Cortex of kidney (tissue), 1 donor: ENCODE measurements at places on chromosomes 5 and 9.

DNA sequence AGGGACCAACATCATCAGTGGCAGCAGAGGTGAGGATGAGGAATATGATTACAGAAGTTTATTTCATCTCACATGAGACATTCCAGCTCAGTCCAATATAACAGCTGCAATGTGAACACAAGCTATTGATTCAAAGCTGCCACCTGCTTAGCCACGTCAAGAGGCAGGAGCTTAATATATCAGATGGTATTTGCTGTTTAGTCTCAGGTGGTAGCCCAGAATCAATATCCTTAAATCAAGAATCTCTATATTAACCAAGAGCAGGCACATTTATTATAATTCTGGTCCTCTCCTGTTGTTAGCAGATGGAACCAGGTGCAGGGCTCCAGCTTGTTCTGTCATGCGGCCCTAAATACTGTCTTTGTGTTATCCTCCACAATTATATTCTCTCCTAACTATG, 431.6 kb downstream of the ICE1 start:
- no peak for DNase-seq

- no peak for DNase-seq
Measured at GRCh38 chr5:160054047-160054446, 45.1 kb downstream of the TTC1 start.

DNA sequence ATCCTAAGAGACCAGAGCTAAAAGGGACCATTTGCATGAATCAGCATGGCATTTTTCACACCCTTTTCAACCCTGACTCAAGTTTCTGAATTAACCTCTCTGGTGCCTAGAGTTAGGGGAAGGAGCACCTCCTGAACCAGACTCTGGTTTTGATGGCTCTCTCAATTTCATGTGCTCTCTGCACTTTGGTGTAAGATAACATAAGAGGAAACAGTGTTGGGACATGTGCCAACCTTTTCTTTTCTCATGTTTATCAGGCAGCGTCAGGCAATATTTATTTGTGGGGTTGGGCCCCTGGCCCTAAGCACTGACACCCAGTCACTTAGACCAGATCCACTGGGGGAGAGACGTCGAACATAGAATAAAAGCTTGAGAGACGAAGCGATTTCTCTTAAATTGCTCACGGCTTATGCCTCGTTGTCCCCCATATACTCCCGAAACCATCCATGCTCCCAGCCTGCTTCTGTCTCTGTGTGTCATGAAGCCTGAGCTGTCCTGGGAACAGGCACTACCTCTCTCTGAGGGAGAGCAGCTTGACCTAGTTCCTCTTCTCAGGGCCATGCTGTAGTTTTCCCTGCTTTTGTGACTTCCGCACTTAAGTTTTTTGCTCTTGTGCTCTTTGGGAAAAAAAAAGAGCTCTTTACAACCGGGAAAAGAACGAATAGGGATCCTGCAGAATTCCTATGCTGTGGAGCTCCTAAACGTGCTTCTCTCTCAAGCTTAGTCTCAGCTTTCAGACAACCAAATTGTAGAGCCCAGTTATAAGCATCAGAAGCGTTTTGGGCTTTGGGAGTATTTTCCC, 195.7 kb downstream of the NR3C1 start:
- no peak for DNase-seq

DNA sequence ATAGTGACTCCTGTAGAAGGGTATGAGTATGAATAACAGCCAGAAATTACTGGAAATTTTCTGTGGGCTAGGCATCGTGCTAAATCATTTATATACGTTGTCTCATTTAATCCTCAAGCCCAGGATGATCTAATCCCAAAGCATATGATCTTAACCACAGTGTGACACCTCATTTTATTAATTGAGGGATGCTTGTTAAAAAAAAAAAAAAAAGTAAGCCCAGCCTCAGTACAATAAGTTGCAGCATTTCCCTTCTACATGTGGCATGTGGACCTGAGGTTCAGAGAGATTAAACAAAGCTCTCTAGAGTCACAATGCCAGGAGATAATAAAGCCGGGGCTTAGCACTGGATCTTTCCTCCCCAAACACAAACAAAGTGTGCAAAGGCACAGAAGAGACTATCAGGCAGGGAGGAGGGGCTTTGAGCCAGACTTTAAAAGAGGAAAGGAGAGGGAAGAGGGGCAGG, 49.5 kb downstream of the KLF4 start:
- no peak for DNase-seq

DNA sequence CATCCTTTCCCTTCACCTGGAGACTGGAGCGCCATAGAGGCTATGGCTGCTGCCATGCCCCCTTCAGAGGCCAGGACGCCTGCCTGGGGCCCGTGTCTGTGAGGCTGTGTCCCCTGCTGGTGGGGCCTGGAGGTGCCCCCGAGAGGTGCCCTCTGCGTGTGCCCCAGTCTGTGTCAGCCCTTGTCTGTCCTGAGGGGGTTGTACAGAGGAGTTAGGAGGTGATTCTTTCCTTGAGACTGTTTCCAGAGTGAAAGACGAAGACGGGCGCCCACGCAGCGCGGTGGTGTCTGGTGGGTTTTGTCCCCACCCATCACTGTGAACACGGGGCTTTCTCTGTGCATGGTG, 24.6 kb downstream of the TRAF2 start:
- no peak for DNase-seq

DNA sequence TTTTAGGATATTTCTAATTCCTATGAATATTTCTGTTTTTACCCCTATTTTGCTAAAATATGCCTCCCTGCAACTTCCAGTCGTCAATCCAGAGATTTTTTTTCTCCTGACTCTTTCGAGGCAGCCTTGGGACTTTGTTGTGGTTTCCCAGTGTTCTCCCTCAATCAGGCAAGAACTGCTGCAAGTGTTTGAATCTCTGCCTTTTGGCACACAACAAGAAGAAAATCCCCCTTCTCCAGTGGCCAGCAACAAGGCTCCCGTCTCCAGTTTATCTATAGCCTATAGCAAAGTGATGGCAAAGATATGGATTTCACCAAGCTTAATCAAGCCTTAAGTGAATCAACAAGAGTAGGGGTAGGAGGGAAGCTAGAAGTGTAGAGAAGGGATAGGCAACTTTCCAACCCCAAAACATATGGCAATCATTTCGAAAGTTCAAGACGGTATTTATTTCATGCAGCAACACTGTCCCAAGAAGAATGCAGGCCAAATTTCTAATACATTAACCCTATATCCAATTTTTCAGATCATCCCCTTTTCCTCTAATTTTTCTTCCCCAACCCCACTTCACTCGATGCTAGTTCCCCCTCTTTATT, 37.7 kb upstream of the PAPPA start:
- no peak for DNase-seq

DNA sequence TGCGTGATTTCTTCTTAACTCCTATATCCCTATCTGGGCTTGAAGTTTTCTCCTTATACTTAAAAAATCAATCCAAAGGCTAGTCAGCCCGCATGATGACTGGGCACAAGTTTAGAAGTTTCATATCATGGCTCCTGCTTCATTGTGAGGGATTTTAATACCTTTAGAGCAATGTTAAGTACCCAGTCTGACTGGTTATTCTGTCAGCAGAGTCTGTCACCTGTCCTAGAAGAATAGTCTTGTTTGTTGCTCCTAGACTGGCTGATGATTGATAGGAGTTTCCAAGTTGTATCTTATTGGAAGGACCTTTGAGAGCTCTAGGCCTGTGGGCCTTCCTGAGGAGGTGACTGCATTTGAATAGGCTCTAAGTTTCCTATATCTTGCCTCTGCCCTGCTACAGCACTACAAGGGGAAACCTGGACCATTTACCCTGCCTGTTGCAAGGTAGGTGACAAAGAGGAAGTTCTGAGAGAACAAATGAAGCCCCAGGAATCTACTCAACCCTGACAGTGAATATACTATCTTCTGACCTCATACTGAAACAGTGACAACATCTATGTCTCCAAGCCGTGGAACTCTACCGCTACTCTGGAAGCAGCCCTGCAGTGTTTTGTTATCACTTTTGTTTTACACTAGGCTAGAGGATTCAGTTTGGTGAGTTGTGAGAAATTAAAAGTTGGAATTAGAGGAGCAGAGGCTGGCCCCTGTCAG, 66.5 kb downstream of the F2RL2 start:
- no peak for DNase-seq

DNA sequence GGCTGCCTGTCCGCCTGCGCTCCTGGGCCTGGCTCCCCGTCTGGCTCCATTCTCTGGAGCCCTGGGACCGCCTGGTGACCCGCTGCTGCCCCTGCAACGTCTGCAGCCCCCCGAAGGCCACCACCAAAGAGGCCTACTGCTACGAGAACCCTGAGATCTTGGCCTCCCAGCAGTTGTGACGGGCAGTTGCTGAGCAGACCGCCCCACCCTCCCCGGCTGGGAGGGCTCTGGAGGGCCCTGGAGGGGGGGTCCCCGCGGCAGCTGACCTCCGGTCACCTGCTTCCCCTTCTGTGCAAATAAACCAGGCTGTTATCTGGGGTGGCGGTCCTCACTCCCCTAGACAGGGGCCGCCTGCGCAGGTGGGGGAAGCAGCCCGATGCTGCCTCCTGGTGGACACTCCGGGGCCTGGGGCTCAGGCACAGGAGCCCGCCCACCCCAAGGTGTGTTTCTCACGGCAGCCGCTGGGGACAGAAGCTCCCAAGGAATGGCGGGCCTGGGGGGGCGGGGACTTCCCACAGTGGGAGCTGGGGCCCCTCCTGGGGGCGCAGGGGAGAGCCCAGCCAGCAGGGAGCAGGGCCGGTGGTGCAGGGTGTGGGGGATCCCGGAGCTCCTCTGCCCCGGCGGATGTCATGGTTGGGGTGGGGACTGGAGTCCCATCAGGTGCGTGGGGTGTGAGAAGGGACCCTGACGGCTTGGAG, 4.7 kb upstream of the TUBB4B start:
- no peak for DNase-seq

DNA sequence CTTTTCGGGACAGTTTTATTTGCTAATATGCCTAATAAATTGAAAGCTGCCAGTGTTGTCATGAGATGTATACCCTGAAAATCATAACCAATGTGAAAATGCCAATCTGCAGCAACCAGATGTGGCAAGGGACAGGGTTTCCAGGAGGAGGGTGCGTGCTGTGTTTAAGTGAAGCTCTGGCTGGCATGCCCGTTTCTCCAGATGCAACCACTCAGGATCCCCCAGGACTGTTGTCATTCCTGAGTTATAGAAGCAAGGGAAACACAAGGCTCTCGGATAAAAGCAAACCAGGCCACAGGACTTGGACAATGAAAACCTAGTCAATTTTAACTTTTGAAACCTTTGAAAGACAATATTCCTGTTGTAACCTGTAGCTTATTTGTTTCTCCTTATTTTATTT, 360.2 kb downstream of the SLIT3 start:
- DNase-seq: no peak

DNA sequence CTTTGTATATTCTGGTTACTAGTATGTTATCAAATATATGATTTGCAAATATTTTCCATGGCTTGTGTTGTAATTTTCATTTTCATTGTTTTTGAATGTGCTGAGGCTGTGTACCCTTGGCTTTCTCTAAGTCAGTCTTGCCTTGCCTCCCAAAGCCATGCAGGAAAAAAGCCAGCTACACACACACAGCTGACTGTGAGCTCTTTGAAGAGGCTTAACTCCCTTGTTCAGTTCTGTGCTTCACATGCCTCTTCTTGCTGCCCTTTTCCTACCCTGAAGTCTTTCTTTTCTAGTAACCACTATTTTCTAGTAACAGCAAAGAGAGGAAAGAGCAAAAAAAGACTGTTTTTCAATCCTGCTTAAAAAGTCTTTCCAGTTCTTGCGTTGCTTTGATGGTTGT, 53.9 kb downstream of the KCNN2 start:
- DNase-seq: no peak

DNA sequence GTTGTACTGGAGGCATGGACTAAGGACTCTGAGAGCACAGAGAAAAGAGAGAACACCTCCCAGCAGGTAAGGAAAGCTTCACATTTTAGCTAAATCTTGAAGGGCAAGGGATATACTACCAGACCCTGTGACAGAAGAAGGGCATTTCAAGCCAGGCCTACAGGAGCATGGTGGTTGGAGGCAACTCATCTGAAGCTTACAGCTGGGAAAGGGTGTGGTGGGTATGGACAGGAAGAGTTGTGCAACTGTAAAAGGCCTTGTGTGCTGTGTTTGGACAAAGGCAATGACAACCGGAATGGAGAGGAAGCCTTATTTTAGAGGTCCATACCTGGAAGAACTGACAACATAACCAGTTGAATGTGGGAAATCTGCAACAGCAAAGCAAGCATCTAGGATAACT, 31.2 kb downstream of the NIPSNAP3B start:
- no peak for DNase-seq

- no peak for DNase-seq
Measured at GRCh38 chr9:115229496-115229895, 111.5 kb upstream of the TNC start.

DNA sequence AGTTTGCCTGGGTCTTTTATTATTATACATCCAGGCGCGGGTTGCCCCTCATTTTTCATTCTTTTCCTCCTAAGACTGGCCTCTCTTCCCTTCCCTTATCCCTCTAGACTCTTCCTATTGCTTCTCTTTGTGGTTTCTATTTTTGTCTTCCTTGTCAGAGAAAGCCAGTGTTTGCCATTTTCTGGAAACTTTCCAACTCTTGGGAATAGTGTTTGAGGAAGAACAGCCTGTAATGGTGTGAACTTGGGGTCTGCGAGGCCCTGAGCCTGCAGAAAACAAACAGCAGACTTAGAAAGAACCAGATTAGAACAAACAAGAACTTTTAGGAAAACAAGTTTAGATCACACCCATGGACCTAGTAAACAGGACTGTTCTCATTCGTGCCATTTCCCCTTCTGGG, 15.5 kb downstream of the PRKACG start:
- DNase-seq: no peak

GRCh38 chr5:159912033-159912800, 4.1 kb upstream of the ADRA1B start:
- no peak for DNase-seq
